ENCODE measurements at places on chromosomes 12 and 14.

- DNase-seq: no peak
These were observed 40.9 kb upstream of the MBIP start for GRCh38 chr14:36361210-36361853.

DNA sequence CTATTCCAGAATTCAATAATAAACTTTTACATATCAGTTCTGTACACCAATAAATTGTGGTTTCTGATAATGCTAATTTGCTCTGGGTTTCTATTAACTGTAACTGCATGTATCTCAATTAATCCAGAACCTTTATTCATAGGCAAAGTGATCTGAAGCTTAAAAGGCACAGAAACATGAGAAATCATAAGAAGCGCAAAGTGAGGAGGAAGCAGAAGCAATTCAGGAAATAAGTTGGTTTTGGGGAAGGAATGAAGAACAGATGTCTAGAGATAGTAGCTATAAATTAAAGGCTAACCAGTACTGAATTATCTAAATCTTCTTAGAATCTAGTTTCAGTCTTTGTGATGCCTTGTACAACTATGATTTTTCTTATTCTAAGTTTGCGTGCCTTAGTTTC is 24.6 kb downstream of the KERA start:
- DNase-seq: no peak

GRCh38 chr14:51335961-51336723 is 96.1 kb downstream of the TMX1 start:
- DNase-seq: no peak

- peak; percentile 42 for DNase-seq
These were observed 2.0 kb downstream of the ZBTB25 start for GRCh38 chr14:64501411-64502171.

DNA sequence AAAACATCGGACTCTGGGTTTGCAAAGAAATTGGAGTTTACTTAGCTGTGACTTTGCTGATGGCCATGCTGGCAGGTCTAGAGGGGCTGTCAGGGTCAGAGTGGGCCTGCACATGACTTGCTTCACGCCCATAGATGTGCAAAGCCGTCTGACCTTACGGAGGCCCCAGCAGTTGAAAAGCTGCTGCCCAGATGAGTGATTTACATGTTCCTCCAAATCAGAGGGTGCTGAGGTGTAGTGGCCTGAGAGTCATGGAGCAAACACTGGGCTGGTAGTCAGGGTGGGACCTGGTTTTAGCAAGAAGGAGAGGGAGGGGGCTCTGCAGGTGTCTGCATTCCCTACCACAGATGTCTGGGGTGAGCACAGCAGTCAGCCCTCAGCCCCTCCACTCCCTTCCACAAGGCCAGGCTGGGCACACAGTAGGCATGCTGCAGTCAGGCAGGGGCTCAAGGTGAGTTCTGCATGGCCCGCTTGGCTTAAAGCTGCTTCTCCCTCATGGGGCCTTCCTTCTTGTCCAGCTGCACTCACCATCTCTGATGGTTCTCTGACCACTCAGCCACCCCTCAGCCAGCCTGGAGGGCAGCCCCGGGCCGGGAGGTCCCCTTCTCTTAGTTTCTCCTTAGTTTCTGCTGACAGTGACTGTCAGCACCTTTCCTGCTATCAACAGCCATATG is 34.2 kb upstream of the EML1 start:
- no peak for DNase-seq

GRCh38 chr12:43094886-43095575 is 457.0 kb downstream of the ADAMTS20 start:
- no peak for DNase-seq

GRCh38 chr12:122688291-122688690 is 14.9 kb downstream of the HCAR2 start:
- DNase-seq: no peak

DNA sequence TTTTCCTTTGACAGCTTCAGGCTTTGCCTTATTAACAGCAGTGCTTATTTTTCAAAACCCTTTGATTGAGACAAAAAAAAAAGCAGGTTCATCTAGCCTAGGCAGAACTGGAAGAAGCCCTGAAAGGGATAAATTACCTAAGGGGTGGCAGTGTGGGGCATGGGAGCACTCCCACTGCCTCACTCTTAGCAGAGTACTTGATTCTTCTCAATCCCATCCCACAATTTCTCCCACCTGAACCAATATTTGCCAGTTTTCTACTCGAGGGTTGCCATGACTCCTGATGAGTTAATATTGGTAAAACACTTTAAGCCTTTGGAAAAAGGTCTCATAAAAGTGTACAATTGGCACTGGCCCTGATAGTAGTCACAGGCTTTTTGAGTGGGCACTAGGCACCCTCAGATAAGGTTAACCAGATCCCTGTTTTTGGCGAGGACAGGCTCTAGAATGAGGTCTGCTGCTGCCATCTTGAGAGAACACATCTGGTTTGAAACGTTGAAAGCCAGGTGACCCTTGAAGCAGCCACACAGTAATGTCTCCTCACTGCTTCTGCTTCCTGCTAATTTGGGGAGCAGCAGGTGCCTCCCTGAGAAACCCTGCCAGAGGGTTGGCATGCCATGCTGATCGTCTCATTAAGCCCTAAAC is 320.0 kb downstream of the RAD51B start:
- DNase-seq: no peak

DNA sequence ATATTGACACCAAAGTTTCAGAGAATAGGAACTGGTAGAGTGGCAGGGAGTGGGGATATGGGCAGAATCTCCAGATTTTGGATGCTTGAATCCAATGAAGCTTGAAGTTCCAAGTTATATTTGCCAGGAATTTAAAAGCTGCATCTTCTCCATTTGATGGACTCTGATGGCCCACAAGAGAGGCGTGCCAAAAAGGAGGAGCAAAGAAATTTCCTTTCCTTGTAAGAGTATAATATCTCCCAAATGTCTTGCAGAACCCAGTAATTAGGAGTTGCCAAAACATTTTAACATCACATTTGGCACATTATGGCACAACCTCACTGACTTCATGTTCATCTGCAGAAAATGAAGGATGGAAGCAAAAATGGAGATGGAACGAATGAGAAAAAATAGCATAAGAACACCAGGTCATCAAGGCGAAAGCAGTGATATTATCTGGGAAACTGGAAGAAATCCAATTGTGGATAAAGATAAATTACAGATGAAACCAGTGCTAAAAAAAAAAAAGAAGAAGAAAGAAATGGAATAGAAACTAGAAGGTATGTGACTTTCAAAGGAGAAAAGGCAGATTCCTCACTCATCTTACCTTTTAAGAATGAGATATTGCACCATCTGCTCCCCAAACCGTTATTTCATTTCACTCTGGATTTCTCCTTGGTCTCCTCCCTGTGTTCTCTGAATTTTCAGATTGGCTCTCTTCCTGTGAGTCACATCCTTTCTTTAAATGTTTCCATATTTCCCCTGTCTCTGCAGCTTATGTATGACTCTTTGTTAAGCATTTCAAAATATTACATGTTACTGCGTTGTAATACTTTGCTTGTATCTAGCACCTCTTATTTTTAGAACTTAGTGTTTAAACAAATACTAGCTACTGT is 13.5 kb upstream of the FLRT2 start:
- DNase-seq: no peak

DNA sequence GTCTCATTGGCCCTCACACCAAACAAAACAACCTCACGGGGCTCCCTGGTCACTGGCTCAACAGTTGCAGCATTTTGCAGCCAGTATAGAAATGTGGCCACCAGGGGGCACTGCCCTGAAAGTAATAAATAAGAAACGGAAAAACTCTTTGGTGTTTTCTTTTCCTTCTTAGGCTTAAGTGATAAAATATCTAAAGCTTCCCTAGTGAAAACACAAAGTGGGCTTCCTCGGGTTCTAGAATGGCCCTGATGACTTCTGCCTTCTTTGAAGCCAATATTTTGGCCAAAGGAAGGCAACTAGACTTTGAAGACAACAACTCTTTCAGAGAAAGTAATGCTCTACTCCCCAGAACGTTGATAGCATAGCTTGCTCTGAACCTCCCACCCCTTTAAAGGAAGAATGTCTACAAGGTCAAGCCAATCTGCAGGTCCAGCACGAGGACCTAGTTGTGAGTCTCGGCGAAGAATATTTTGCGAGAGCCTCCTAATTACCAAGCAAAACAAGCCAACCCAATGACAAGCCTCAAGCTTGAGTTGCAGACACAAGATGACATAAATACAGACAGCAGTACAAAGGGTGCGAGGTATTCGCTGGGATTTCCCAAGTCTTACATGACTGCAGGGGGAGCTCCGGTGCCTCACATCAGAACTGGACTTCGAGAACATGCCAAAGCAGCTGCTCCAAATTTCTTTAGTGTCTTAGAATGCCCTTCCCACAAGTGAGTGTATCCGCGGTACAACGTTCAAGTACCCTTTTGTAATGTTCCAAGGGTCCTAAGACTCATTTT is 2.6 kb downstream of the ITPK1 start:
- peak; percentile 71 for DNase-seq

DNA sequence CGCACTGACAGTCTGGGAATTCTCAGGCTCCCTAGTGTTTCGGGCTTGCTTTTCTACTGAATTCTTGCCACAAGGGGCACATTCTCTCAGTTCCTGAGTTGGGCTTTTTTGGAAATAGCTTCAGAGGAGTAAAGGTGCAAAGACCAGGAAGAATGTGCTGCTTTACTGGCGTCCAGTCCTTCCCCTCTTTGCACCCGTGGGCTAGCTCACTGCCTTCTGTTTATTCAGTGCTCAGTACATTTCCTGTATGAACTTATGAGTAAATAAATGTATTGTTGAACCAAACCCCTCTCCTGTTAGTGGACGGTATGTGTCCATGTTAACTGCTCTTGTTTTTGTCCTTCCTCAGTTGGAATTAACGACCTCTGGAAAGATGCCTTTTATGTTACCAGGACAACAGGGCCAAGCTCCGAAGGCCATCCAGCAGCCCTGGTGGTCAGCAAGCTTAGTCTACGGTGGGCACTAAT is 24.0 kb downstream of the GSG1 start:
- no peak for DNase-seq

GRCh38 chr14:36848213-36848612 is 186.6 kb downstream of the PAX9 start:
- DNase-seq: no peak

- DNase-seq: no peak
These were observed 5.6 kb downstream of the TBPL2 start for GRCh38 chr14:55434805-55435174.

DNA sequence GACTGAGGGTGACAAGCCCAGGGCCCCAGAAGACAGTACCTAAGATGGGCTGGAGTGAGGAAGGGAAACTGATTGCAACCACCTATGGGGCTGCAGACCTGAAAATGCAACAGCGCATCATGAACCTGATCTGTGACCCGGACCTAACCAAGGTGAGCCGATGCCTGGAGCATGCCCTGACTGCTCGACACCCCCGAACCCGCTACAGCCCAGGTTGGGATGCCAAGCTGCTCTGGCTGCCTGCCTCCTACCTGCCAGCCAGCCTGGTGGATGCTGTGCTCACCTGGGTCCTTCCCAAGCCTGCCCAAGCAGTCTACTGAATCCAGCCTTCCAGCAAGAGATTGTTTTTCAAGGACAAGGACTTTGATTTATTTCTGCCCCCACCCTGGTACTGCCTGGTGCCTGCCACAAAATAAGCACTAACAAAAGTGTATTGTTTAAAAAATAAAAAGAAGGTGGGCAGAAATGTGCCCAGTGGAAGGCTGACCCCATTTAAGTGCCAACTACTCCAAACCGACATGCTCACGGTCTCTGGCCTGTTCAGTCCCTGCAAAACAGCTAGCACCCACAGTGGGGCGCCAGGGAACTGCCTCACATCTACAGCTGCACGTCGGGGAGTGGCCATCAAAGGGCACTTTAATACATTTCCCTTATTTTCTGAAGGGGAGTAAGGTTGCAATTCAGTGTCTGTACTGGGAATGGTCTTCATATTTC is 4.2 kb downstream of the RDH5 start:
- peak; percentile 62 for DNase-seq

GRCh38 chr14:72801381-72801812 is 92.5 kb downstream of the DPF3 start:
- DNase-seq: no peak

- no peak for DNase-seq
These were observed 389.6 kb downstream of the LRIG3 start for GRCh38 chr12:58530742-58531062.

GRCh38 chr12:42686514-42687172 is 97.1 kb upstream of the PRICKLE1 start:
- no peak for DNase-seq

DNA sequence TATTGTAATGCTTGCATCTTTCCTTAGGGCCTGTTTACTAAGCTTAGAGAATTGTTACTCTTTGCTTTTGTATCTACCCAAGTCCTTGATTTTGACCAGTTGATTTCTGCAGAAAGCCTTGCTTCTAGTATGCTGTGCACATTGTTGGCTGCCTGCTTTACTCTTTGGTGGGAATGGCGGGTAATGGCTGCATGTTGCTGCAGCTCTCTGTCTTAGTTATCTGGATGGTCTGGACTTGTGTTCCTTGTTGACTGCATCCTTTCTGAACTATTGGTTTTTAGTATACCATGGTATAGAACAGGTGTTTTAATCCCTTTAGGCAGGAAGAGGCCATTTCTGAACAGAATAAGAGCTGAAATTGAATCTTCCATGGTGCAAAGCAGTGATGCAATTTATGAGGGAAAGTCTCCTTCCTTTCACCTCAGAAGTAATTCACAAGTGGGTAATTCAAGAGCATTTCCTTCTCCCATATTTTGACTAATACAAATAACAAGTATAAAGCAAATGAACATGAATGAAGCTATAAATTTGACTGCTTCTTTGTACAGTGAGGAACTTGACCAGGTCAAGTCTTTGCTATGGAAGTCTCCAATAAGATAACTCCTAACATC is 466.4 kb downstream of the NPAS3 start:
- no peak for DNase-seq

GRCh38 chr12:128817111-128818015 is 6.4 kb downstream of the SLC15A4 start:
- DNase-seq: no peak

DNA sequence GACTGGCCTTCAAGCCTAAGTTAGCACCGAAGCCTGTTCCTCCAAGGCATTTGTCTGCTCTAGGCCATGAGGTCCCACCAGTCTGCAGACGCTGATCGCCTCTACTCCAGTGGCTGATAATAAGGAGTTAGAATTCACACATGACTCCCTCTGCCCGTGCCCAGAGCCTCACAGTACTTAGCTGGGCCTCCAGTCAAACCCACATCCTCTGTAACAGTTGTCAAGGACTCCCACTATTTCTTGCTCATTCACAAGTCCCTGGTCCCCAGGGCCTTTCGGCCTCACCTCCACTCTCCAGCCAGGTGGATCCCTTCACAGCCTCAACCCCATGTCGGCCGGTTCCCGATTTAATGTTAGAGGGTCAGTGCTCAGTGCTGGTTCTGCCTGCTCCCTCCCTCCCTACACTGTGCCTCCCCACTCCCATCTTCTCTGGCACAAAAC is 6.3 kb upstream of the KRT5 start:
- DNase-seq: no peak

- no peak for DNase-seq
These were observed 59.3 kb downstream of the DNAI7 start for GRCh38 chr12:25135531-25136154.

- DNase-seq: no peak
These were observed 30.4 kb downstream of the RTL1 start for GRCh38 chr14:100873096-100873482.

DNA sequence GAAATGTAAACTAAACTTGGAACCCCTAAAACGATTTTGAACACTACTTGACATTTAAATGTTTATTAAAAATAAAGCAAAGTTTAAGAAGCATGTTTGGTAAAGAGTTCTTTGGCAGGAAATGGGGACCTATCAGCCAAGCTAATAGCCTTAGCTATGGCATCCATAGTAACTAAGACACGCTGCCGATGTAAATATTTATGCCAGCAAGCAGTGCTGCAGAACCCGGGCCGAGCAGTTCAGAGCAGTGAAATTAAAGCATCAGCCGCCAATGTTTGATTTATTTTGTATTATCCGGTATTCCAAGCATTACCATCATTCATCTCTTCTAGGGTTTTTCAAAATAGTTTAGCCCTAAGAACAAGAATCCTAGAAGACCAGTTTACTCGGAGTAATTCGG is 61.6 kb downstream of the PPP2R5C start:
- DNase-seq: peak; percentile 50
